ENCODE measurements at places on chromosomes 1 and 21. TPM values are rescaled to one million over a fixed set of nuclear protein-coding genes. Genes with fewer than 3 reads are reported as not detected.

GRCh38 chr1:59008599-59009347 is 224.9 kb upstream of the JUN start:
- DNase-seq = no peak

DTL gene
- total RNA-seq = 26.5 TPM

CCDC185 gene
- not detected for total RNA-seq

- no peak for DNase-seq
Observed at GRCh38 chr1:208782186-208782585, 538.0 kb upstream of the PLXNA2 start.

DNA sequence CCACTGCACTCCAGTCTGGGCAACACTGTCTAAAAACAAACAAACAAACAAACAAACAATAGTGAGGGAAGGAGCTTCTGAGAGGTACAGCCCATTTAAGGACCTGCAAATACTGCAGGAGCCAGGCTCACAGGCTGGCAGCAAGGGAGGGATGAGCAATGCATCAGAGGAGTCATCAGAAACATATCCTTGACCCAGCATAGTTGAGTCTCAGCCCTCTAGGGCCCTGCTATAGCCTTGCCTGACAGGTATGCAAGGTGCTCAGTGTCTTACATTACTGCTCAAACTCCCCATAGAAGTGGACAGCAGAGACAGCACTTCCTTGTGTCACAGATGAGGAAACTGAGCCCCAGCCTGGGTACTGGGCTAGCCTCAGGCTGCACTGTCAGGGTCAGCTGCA is 7.3 kb upstream of the TTC4 start:
- DNase-seq = no peak

IVL gene
- total RNA-seq = not detected

HSPB7 gene
- not detected for total RNA-seq

DNA sequence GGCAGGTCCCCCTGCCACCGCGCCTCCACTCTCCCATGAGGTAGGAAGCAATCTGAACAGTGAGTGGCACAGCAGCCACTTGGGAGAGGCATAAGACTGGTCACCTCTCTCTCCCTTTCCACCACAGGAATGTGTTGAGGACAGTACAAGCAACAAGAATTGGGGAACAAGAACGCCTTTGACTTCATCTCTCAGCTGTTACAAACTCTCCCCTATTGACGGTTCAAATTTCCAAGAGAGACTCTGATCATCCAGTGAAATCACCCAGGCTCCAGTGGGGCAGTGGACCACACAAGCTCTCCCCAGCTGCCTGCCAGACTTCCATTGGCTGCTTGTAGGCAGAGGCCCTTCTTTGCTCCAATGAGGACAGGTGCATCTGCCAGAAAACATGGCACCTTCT is 249.9 kb upstream of the JUN start:
- DNase-seq = no peak

DNA sequence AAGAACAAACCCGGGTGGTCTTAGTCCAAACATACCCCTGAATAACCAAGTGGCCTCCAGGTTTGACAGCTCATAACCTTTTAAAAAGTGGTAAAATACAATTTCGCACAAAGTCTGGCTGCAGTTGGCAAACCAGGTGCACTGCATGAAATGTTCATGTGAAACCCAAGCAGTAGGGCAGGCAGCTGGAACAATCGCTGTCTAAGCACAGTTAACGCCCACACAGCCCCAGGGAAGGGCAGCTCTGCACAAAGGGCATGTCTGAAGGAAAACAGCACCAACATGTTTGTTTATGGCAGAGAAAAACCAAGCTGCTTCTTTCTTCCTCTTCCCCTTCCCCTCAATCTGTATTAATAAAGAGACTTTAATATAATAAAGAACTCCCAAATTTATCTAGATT is 49.5 kb downstream of the KIAA1614 start:
- no peak for DNase-seq

- DNase-seq = no peak
Observed at GRCh38 chr1:207454046-207454964, at the start of gene CR2. Gene CR2 (plus strand): TSS chr1:207454328. CDS start chr1:207454419, 91 bp downstream.

CFHR2 gene
- not detected for total RNA-seq
